T-helper 2 cell treated with Interferon-gamma antibody and Interleukin-4, amounts not matched to agents 100 ng/mL and 5 ng/mL, for 36 hours (primary cell): ENCODE measurements at places on chromosomes 16 and 17. TPM values are rescaled to one million over a fixed set of nuclear protein-coding genes. Genes with fewer than 3 reads are reported as not detected.

Gene RAB34
- 9.8 and 10.4 TPM in 2 replicates for total RNA-seq

Gene PIRT
- not detected in 2 replicates for total RNA-seq

Gene SPATA22
- not detected in 2 replicates for total RNA-seq

Gene C16orf90
- total RNA-seq, result not detected in 2 replicates

Gene CHST6
- total RNA-seq, result 0.05 TPM in 1 of 2 replicates, not detected in the other
